Neural progenitor cell (in vitro differentiated cells): ENCODE measurements at places on chromosomes 3 and 15.

DNA sequence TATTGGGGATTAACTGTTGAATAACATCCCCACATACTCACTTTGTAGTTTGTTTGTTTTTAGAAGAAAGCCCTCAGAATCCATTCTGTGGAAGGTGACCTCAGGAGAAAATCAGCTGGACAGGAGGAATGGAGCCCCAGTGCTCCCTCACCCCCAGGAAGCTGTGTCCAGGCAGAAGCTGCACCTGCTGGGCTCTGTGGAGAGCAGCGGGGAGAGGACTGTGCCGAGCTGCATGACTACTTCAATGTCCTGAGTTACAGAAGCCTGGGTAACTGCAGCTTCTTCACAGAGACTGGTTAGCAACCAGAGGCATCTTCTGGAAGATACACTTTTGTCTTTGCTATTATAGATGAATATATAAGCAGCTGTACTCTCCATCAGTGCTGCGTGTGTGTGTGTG lies 14.0 kb downstream of the TIGIT start:
- no peak for DNase-seq

GRCh38 chr3:73321286-73321999 lies 260.0 kb downstream of the EBLN2 start:
- DNase-seq, result no peak

GRCh38 chr3:119352034-119352609 lies 57.9 kb downstream of the ARHGAP31 start:
- no peak for DNase-seq

- DNase-seq, result no peak
Measured at GRCh38 chr3:39705351-39705900, 104.0 kb upstream of the MYRIP start.

DNA sequence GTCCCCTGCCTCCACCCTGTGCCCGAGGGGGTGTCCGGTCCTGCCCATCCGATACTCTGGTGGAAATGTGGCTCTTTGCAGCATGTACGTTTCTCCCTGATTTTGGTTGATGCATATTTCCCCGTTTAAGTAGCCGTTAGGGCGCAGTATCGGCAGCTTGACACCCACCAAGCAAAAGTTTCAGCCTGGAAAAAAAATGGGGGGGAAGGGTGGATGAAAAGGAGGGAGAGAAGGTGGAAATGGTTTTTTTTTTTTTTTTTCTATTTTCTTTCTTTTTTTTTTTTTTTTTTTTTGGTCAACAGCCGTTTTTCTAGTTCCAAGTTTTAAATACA lies 1.3 kb downstream of the RAP2B start:
- DNase-seq, result no peak

- no peak for DNase-seq
Measured at GRCh38 chr3:49122451-49122850, 1.8 kb upstream of the USP19 start.

- DNase-seq, result no peak
Measured at GRCh38 chr3:106792716-106793115, 584.5 kb upstream of the CCDC54 start.

DNA sequence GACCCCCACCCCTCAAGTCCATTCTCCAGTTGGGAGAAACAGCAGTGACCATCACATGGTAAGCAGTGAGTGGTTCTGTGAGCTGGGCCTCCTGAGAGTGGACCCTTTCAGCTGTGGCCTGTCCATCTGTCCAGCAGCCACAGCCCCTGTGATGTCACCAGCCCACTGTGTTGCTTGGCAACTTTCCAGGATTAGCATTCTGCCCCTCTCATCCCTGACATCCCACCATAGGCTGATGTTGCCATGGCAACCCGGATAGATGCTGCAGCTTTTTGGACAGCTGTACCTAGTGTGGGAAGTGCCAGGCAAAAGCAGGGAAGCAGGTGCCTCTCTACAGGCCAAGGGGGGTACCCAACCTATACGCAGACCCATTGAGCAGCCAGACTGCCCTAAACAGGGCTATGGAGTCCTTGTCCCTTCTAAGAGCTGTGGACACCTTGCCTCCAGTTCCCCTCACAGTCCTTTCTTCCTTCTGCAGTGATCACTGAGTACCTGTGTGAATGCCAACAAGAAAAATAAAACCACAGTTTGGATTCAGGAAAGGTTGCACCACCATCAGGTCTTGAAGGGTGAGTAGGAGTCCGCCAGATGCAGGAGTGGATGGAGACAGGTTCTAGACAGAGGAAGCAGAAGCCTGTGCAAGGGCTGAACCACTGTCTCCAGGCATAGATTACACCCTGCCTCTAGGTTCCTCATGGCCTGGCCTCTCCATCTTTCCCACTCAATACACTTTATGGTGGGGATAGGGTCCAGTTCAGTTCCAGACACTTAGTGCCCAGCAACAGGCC lies at the start of gene DNAH1:
TSS of gene DNAH1 (plus strand) at position 343 of the 788 bp plus-strand sequence. CDS start 6,124 bp downstream, outside the sequence.
- DNase-seq, result peak; percentile 39

DNA sequence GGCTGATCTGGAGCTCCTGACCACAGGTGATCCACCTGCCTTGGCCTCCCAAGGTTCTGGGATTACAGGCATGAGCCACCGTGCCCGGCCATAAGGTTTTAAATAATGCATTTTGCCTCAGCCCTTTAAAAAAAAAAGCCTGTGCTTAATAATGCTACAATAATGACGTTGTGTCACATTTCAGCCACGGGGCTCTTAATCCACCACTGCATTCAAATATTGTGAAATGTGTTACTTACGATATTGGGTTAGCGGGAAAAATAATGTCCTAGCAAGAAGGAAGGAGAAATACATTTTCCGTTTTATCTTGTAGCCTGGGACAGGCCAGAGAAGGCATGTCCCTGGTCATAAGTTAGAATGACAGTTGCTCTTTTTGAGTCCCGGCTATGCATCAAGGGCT lies 17.6 kb downstream of the PAQR5 start:
- DNase-seq, result no peak

GRCh38 chr3:49666592-49666991 lies 7.6 kb upstream of the APEH start:
- no peak for DNase-seq

DNA sequence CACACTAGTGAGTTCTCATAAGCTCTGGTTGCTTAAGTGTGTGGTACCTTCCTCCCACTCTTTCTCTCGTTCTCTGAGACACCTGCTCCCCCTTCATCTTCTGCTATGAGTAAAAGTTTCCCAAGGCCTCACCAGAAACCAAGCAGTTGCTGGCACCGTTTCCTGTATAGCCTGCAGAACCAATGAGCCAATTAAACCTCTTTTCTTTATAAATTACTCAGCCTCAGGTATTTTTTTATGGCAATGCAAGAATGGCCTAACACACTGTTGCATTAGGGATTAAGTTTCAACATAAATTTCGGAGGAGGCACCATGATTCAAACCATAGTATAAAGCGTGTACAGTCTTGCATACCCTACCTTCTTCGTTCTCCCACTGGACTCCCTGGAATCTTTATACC lies 252.3 kb upstream of the CHRM5 start:
- no peak for DNase-seq

DNA sequence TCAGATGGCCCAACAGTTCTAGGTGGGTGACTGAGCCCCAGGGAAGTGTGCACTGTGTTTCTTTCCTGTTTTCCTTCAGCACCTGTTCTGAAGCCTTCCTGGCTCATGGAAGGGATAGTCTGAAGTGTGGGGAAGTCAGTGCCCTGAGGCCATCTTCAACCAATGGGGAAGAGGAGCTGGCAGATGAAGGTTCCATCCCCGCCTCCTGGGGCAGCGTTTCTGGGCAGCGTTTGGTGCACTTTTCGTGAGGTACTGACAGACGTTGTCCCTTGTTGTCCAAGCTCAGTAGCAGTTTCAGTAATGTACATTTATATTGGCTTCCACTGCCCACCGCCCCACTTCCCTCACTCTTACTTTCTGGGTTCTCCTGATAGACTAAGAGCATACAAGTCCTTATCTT lies 42.6 kb upstream of the SLC25A26 start:
- no peak for DNase-seq

GRCh38 chr3:43222590-43222989 lies 63.8 kb upstream of the SNRK start:
- no peak for DNase-seq

DNA sequence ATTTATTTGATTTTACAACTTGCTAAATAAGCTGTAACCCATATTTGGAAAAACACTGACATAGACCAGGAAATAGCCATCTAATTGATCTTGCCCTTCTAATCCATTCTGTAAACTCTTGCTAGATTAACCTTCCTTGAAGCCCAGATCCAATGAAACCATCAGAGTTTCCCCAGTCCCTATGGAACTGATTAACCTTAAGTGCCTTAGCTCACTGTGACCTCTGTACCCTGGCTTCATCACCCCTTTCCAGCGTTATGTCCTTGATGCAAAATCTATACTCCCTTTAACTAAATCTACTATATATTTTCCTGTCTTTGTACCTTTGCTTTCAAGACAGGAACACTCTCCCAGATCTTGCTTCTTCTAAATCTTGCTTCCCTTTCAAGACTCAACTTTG lies 42.9 kb upstream of the CADPS start:
- no peak for DNase-seq

DNA sequence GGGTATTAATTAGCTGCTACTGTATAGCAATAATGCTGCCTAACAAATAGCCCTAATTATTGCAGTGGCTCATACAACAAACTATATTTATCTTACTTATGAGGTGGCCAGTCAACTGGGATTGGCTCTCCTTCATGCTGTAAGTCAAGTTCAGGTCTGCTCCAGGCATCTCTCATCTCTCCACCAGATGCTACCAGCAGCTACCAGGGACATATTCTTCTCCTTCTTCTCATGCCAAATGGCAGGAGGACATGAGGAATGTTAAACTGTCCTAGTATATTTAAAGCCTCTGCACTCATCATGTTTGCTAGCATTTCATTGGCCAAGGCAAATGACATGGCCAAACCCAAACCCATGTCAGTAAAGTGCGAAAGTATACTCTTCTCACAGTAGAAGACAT lies 17.3 kb downstream of the SV2B start:
- no peak for DNase-seq

- peak; percentile 96 for DNase-seq
Measured at GRCh38 chr3:51982838-51983577, at the start of gene ACY1. Gene ACY1 (plus strand): TSS chr3:51983535. CDS start chr3:51984065, 530 bp downstream.

GRCh38 chr15:62618846-62619504 lies 423.6 kb upstream of the TPM1 start:
- DNase-seq, result no peak

GRCh38 chr3:114427285-114428043 lies 133.6 kb downstream of the TIGIT start:
- DNase-seq, result no peak

GRCh38 chr3:195005251-195005620 lies 265.7 kb downstream of the XXYLT1 start:
- DNase-seq, result no peak

DNA sequence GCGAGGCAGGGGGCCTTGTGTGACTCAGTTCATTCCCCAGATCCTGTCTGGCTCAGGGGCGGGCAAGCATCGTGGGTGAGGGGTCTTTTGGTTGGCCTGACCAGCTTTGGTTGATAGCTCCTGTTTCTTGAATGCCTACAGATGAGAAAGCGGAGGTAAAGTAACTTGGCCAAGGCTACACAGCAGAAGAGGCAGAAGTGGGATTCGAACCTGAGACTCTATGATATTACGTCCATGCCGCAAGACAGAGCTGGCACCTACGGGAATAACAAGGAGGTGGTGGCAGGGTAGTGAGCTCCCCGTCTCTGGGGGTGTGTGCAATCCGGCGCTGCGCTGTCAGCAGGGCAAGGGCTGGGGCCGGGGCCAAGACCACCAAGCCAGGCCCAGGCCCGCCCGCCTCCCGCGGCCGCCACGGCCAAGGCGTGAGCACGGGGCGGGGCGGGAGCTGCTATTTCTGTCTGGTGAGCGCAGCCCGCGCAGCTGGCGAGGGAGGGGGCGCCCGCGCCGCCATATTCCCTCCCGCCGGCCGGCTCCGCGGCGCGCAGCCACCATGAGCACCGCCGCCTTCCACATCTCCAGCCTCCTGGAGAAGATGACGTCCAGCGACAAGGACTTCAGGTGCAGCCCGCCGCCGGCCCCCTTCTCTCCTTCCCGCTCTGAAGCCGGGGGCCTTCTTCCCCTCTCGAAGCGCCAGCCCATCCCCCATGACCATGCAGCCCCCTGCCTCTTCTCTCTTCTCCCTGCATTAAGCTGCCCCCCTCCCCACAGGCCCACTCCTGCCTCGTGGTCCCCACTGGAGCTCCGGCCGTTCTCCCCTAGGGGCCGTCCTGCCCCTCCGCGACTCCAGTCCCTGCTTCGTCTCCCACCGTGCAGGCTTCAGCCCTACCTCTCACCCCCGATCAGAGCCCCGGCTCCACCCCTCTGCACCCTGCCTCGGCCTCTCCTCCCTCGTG lies at the start of gene CAND2:
TSS of gene CAND2 (plus strand) at position 510 of the 953 bp plus-strand sequence. CDS start at position 551, 41 bp downstream.
- peak; percentile 75 for DNase-seq

- no peak for DNase-seq
Measured at GRCh38 chr3:156160647-156161046, 40.3 kb downstream of the KCNAB1 start.

- DNase-seq, result peak; percentile 65
Measured at GRCh38 chr3:183698318-183698751, 738 bp downstream of the YEATS2 start.

GRCh38 chr3:30779686-30780287 lies 114.7 kb downstream of the GADL1 start:
- peak; percentile 49 for DNase-seq

GRCh38 chr3:127915115-127915936 lies at the start of gene KBTBD12:
Gene KBTBD12 (plus strand): TSS chr3:127915232. CDS start chr3:127923062, 7,830 bp downstream.
- peak; percentile 50 for DNase-seq

- DNase-seq, result no peak
Measured at GRCh38 chr3:99570061-99570460, 68.3 kb upstream of the COL8A1 start.

GRCh38 chr3:98095882-98096281 lies 8.9 kb downstream of the OR5AC2 start:
- DNase-seq, result peak; percentile 38

GRCh38 chr3:114418724-114419543 lies 125.1 kb downstream of the TIGIT start:
- peak; percentile 69 for DNase-seq

GRCh38 chr15:78004919-78005634 lies 72.4 kb downstream of the TBC1D2B start:
- DNase-seq, result no peak

DNA sequence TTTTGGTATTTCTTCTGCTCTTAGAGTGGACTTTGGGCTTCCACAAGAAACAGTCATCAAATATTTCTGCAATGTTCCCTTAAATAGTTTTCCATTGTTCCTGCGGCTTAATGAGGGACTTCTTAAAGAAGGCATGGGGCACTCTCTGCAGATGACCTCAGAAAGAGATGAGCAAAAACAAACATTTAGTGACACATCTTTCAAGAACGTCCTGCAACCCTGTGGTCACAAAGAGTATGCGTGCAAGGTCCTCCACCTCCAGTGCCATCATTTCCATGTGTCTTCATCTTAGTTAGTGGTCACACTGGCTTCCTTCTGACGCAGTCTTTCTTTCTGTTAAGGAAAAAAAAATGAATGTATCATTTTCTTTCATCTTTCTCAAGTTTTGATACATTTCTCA lies 56.2 kb downstream of the GREM1 start:
- DNase-seq, result no peak

GRCh38 chr3:156396851-156397250 lies 158.1 kb downstream of the SSR3 start:
- DNase-seq, result no peak

GRCh38 chr15:40917585-40917984 lies 11.6 kb upstream of the DLL4 start:
- DNase-seq, result peak; percentile 49

- no peak for DNase-seq
Measured at GRCh38 chr15:48479751-48480150, 148.5 kb downstream of the DUT start.
